ENCODE measurements at places on chromosomes 3 and 15. TPM values are rescaled to one million over a fixed set of nuclear protein-coding genes. Genes with fewer than 3 reads are reported as not detected.

- H3K4me1 ChIP-seq = no peaks in the 10 kb centered on the region
- no peak overlapping the region for H3K4me3 ChIP-seq
Measured at GRCh38 chr3:192331749-192332385, 395.5 kb downstream of the FGF12 start.

DNA sequence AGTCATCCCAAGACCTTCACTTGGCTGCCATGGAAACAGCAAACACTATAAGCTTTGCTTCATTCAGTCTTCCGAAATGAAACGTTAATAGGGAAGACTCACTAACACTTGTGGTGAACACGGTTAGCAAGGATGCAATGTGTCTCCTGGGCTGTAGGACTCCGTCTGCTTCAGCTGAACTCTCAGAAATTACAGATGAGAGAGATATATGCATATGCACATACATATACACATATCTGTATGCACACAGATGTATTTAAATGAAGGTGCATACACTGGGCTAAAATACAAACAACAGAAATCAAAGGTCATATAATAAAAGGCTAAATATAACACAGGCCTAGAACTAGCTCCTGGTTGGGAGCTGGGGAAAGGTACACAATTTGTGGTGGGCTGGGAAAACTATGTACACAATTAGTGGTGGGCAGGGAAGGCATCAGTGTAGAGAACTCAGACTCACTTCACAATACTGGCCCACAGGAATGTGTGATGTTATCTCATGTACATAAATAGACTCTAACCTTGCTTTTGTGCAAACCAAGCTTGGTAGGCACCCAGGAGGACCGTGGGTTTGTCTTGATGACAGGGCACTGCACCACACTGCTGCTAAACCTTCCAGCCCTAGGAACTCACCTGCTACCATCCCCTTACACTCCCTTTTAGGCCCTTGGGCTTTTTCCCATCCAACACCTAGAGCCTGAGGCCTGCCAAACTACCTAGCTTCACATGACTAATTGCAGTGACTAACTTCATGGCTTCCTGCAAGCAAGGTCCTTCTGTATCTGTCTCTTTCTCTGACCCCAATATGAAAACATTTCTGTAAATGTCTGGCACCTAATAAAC is 873.1 kb downstream of the NSUN3 start:
- no peak overlapping the region for H3K4me3 ChIP-seq
- no peak overlapping the region for H3K27ac ChIP-seq

MST1R gene
- total RNA-seq = 2.6 TPM

DNA sequence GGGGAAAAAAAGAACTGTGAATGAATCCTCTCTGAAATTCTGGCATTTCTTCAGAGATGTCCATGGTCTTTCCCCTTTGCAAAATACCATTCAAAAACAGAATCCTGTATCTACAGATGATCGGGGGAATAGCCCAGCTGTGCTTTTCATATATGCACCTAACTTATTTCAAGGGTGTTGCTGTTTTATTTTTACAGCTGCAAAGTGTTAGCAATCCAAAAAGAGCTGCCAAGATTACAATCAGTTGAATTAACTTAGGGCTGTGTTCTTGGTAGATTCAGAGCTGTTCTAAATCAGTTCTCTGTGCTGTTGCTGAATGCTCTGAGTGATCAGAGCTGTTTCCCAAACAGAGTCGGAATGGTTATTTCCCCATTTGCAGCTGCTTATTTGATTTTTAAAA is 175.7 kb upstream of the SEMA6D start:
- H3K27ac ChIP-seq = no peak overlapping the region
- no peaks in the 10 kb centered on the region for H3K36me3 ChIP-seq
- no peak for DNase-seq
- peaks cover 2% of the 10 kb centered on the region for H3K27me3 ChIP-seq

- H3K4me1 ChIP-seq = peaks cover 18% of the 10 kb centered on the region
- H3K27me3 ChIP-seq = peaks cover 99% of the 10 kb centered on the region
- no peak overlapping the region for H3K4me3 ChIP-seq
- no peak overlapping the region for H3K27ac ChIP-seq
Measured at GRCh38 chr15:89371228-89372044, 36.8 kb upstream of the POLG start.

DNA sequence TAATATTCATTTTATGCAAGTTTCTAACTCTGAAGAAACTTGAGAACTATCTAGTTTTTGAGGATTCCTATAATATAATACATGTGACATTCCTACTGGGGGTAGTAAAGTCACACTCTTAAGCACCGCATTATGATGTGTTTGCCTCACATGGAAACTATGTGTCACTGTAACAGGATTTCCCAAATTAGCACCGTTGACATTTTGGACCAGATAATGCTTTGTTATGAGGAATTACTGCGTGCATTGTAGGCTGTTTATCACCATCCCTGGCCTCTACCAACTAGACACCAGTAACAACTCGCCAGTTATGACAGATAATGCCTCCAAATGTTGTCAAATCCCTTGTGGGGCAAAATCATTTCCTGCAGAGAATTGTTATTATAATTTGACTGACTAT is 267.8 kb downstream of the RAP2B start:
- no peak overlapping the region for H3K4me3 ChIP-seq
- H3K27ac ChIP-seq = no peak overlapping the region
- DNase-seq = no peak
- no peaks in the 10 kb centered on the region for H3K36me3 ChIP-seq

DNA sequence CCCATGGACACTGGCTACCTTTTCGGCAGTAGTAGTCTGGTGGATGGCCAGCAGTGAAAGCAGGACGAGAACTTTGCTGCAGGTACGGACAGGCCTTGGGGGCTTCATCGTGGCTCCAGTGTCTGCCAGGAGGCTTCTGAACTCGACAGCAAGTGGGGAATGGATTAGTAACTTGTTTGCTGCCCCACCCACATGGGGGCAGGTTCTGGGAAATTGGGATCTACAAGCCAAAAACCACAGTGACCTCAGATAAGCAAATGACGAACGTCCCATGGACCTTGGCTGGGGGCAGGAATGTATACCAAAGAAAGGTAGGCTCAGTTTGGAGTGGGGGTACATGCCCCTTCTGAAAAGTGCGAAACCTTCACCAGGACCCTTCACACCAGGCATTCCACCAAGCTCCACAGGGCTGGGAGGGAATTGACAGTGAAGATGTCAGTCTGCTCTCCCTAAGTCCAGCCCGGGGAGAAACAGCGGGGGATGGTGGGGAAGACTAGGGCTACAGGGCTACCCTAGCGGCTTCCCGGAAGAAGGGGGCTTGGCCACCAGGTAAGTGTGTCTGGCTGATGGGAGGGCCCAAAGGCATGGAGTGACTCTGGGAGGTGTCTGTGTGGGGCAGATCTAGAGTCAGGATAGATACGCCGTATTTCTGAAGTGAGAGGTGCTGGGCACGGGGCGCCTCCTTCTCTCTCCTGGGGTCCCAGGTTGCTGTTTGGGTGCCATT is at the start of gene ITIH4:
ITIH4 (minus strand) TSS at position 138 of the 724 bp plus-strand sequence; CDS start at position 108, 30 bp downstream.
- H3K4me1 ChIP-seq = peaks cover 20% of the 10 kb centered on the region
- DNase-seq = no peak

REC114 gene
- total RNA-seq = not detected

NSMCE3 gene
- 11.9 TPM for total RNA-seq

CD86 gene
- not detected for total RNA-seq

DNA sequence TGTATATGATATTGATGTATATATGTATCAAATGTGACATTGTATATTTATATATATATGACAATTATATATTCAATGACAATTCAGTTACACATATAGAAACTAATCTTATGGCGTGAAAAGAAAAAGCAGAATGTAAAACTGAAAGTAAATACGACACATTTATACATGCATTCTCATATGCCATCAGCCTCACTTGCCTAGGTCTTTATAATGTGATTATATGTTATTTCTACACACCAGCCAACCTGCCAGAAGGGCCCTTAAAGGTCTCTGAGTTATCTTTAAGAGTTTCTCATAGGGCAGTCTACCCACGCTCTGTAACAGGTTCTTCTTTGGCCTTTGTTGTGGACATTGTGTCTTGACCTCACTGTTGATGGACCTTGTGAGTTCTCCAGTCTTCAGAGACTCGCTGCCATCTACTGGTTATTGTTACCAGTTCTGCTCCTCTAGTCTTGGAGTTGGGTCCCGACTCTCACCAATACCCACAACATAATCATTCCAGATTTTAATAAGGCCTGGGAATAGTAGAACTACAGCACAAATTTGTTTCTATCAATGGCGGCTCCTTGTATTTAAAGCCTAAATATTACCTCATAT is 371.5 kb upstream of the GOLIM4 start:
- H3K36me3 ChIP-seq = peaks cover 15% of the 10 kb centered on the region
- H3K27me3 ChIP-seq = no peaks in the 10 kb centered on the region
- DNase-seq = no peak
- H3K27ac ChIP-seq = no peak overlapping the region
- no peak overlapping the region for H3K4me3 ChIP-seq

GRCh38 chr15:84648539-84648938 is 5.5 kb downstream of the WDR73 start:
- no peak for DNase-seq
- peaks cover 13% of the 10 kb centered on the region for H3K36me3 ChIP-seq
- H3K27me3 ChIP-seq = no peaks in the 10 kb centered on the region
- H3K4me1 ChIP-seq = peaks cover 15% of the 10 kb centered on the region
- H3K27ac ChIP-seq = no peak overlapping the region

ITIH1 gene
- total RNA-seq = not detected

DNA sequence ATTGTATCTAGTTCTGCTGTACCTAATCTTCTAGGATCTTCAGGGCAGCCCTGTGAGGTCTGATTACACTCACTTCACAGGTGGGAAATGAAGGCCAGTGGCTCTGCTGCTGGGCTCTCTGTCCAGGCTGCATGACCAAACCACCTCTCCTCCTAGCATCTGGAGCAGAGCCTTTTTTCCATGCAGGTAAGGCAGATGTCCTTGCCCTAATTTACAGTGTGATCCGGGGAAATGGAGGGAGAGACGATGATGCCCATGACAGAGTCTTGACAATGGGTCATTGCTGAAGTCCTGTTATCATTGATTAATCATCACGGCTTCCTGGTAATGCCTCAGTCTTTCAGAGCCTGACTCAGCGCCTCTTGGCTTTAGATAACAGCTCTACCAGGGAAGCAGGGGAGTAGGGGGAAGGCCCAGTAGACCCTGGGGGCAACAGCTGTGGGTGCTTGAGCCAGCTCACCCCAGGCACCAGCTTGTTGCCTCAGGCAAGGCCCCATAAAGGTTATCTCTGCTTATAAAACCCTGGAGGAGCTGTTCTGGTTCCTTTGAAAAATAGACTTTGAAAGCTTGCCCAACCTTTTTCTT is 153.4 kb downstream of the GABRG3 start:
- no peak overlapping the region for H3K4me3 ChIP-seq
- H3K4me1 ChIP-seq = peaks cover 8% of the 10 kb centered on the region
- no peaks in the 10 kb centered on the region for H3K27me3 ChIP-seq
- H3K27ac ChIP-seq = no peak overlapping the region

GRCh38 chr15:70014860-70015490 is 82.7 kb downstream of the TLE3 start:
- DNase-seq = no peak
- H3K27ac ChIP-seq = no peak overlapping the region
- no peak overlapping the region for H3K4me3 ChIP-seq
- H3K4me1 ChIP-seq = peaks cover 18% of the 10 kb centered on the region

DNA sequence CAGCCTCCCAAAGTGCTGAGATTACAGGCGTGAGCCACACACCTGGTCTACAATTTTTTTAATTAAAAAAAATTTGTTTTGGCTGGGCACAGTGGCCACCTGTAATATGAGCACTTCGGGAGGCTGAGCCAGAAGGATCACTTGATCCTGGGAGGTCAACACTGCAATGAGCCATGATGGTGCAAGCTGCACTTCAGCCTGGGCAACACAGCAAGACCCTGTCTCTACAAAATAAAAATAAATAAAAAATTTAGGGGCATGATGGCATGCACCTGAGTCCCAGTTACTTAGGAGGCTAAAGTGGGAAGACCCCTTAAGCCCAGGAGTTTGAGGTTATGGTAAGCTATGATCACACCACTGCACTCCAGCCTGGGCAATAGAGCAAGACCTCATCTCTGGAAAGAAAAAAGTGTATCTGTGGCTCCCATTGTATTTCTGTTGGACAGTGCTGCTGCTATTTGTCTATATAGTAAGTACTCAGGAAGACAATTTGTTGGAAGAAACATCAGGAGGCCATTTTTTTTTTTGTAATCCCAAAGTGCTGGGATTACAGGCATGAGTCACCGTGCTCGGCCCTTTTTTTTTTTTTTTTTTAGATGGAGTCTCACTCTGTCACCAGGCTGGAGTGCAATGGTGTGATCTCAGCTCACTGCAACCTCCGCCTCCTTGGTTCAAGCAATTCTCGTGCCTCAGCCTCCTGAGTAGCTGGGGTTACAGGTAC is 27.5 kb upstream of the SH3BP5 start:
- peaks cover 16% of the 10 kb centered on the region for H3K4me1 ChIP-seq
- no peak overlapping the region for H3K27ac ChIP-seq
- peaks cover 3% of the 10 kb centered on the region for H3K27me3 ChIP-seq
- H3K36me3 ChIP-seq = no peaks in the 10 kb centered on the region
- no peak for DNase-seq

Measured in neural crest cell (in vitro differentiated cells).